Activated CD4-positive, alpha-beta memory T cell treated with anti-CD3 and anti-CD28 coated beads for 36 hours (primary cell): ENCODE measurements at places on chromosomes 1 and 21. TPM values are rescaled to one million over a fixed set of nuclear protein-coding genes. Genes with fewer than 3 reads are reported as not detected.
A peak's percentile ranks its signal among the peaks of the same experiment; 100 is the strongest.

- DNase-seq = peak; percentile 63
These were observed 182.8 kb downstream of the PSMG1 start for GRCh38 chr21:39000496-39000895.

- DNase-seq = no peak
These were observed 18.7 kb upstream of the FMO2 start for GRCh38 chr1:171166361-171166760.

DNA sequence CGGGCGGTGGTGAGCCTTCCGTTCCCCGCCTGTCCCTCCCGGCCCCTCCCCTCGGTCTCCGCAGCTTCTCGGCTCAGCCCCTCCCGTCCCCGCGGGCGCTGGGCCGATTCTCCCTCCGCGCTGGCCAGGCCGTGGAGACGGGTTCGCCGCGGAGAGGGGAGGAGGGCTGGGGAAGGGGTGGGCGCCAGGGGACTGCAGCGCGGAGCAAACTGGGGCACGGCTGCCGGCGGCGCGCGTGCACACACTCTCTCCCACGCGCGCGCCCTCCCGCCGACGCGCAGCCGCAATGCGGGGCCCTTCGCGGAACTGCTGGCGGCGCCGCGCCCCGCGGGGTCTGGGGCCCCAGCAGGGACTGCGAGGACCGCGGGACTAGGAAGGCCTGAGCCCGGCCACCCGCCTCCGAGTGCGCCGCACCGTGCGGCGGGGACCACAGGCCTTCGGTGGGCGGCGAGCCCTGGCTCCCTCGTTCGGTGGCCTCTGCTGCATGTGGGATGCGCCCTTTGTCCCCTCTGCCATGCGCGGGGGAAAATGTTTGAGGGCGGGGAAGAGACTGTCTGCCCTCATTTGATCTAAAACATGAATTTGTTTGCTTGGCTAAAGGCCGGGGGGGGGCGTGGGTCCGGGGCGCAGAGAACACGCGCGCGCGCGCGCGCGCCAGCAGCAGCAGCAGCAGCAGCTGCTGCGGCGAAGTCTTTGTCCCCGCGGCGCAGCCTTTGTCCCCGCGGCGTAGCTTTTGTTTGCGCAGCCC is 90.7 kb upstream of the VAMP3 start:
- DNase-seq = peak; percentile 35

DNA sequence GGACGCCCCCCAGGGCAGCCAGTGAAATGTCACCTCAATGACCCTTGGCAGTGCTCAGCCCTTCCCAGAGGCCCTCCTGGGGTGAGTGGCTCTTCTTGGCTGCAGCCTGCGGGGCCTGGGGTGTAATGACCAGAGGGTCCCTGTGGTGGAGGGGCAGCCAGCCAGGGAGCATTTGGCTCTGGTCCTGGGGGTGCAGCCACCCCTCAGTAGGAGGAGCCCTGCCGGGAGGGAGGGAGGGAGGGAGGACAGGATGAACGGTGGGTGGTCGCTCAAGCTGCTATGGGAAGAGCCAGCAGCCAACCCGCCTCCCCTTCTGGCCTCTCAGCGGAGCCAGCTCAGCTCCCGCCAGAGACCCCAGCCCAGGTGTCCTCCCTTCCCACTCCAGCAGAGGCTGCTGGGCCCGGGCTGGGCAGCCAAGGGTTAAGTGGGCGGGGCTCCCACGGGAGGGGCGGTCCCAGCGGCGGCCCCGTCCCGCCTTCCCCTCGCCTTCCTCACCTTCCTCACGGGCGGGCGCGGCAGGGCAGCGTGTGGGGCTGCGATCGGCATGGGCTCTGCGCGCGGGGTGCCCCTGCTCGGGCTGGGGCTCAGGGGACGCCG is 9.0 kb upstream of the PLCH2 start:
- DNase-seq = peak; percentile 26

DNA sequence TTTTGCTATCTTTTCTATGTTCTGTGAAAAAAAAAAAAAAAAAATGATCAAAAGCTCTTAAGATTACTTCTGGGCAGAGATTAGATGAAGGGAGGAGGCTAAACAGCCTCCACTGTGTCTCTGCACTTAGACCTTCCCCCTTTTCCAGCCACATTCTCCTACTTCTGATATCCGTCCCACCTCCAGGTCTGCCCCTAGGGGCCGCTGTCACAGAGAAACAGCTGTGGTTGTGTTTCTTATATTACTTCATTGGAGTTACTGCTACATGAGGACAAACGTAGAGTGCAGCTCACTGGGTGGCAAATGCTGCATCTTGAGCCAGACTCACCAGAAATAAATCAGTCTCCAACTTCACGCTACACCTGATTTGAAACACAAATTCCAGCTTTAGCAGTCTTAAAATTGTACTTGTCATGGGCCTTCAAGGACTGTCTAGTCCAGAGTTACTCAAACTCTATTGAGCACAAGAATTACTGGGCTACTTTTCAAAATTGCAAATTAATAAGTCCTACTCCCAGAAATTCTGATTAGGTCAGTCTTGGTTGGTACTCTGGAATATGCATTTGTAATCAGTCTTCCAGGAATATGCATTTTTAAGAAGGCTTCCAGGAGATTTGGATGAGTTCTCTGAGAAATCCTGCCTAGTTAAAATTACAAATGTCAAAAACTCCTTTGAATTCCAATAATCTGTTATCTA is 125.2 kb upstream of the PTBP2 start:
- DNase-seq = peak; percentile 37

DNA sequence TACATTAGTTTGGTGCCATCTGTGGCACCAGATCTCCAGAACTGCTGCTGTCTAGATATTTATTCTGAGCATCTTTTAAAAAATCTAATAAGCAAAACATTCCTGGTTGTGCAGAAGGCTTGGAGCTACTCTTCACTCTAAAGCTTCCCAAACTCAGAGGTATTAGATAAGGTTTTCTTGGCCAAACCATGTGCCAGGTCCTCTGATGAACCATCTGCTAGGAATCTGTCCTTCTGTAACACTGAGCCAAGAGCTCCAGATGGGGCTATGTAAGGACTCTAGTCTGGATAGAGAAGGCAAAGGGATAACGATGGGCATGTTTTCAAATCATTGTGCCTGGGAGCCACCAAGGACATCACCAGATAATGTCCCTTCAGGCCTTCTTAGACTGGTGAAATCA is 410.6 kb downstream of the NTNG1 start:
- no peak for DNase-seq

DNA sequence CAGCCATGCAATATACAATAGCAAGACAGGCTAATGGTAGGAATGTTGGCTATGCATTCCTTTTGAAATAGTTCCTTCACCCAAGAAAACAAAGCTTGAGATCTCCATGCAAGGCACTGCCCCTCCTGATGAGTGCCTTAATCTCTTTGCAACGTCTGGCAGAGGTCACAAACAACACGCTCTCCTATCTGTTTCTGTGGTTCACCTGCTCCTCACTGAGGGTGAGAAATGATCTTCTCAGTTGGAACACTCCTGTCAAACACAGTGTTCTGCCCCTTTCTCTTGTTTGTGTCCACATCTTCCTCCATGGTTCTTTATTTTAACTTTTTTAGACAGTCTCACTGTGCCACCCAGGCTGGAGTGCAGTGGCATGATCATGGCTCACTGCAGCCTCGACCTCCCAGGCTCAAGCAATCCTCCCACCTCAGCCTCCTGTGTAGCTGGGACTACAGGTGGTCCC is 21.2 kb upstream of the XPR1 start:
- no peak for DNase-seq

DNA sequence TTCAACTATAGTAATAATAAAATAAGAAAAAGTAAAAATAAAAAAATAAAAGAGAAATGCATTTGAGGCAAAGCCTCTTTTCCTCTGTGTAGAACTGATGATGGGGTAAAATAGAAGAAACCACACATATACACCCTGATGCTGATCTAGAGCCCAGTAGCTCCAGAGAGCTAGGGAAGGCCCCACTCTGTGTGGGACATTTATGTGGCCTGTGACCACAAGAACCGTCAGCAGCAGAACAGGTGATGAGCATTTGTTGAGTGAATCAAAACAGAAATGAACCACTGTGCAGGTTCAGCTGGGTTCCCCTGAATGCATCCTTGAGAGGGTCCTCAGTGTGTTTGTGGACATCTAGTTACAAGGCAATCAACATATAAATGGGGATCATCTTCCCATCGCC is 221.8 kb upstream of the HOOK1 start:
- no peak for DNase-seq

GRCh38 chr1:20123722-20124455 is 4.6 kb upstream of the PLA2G2D start:
- no peak for DNase-seq

DNA sequence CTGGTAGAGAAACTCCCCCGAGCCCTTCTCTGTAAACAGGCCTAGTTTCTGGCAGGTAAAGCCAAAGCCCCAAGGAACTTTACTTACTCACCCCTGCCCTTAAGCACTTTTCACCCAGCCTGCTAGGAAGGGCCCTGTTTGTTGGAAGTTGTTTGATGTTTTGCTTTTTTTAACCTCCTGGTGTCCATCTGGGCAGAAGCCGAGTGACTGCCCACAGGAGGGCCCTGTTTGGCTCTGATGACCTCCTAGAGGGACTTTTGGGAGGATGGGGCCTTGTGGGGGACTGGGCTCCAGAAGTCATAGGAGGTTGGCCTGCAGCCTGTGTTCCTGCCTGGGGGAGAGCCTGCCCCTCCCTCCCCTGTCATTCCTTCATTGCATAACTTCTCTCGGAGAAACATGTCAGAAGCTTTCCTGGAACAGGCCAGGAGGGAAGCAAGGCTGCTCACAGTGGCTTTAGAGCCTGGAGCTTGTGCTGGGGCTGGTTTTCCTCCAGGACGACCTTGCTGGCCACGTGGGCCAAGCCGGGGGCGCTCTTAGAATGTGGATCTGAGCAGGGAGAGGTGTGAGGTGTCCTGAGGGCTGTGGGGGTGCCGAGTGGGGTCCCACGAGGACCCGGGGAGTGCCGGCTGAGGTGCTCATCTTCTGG is 33.9 kb downstream of the COQ8A start:
- no peak for DNase-seq

- no peak for DNase-seq
These were observed 117.6 kb downstream of the LEPR start for GRCh38 chr1:65538086-65538485.

DNA sequence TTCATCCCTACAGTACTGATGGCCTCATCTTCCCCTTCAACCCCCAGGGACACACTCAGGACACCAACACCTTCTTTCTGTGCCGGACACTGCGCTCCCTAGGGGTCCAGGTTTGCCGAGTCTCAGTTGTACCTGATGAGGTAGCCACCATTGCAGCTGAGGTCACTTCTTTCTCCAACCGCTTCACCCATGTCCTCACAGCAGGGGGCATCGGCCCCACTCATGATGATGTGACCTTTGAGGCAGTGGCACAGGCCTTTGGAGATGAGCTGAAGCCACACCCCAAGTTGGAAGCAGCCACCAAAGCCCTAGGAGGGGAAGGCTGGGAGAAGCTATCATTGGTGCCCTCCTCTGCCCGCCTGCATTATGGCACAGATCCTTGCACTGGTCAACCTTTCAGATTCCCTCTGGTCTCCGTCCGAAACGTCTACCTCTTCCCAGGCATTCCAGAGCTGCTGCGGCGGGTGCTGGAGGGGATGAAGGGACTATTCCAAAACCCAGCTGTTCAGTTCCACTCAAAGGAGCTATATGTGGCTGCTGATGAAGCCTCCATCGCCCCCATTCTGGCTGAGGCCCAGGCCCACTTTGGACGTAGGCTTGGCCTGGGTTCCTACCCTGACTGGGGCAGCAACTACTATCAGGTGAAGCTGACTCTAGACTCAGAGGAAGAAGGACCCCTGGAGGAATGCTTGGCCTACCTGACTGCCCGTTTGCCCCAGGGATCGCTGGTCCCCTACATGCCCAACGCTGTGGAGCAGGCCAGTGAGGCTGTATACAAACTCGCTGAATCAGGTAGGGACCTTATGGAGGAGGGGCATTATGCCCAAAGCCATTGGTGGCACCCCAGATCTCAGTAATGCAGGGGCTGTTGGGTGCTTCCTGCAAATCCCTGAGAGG is 5.1 kb upstream of the LENEP start:
- DNase-seq = no peak

GRCh38 chr1:38243106-38243505 is 196.5 kb upstream of the POU3F1 start:
- no peak for DNase-seq

- peak; percentile 50 for DNase-seq
These were observed 9.7 kb upstream of the UMODL1 start for GRCh38 chr21:42061195-42061985.

GRCh38 chr1:11673089-11673769 is 7.7 kb downstream of the MAD2L2 start:
- no peak for DNase-seq

- no peak for DNase-seq
These were observed 48.3 kb downstream of the SUCO start for GRCh38 chr1:172581273-172581672.

DNA sequence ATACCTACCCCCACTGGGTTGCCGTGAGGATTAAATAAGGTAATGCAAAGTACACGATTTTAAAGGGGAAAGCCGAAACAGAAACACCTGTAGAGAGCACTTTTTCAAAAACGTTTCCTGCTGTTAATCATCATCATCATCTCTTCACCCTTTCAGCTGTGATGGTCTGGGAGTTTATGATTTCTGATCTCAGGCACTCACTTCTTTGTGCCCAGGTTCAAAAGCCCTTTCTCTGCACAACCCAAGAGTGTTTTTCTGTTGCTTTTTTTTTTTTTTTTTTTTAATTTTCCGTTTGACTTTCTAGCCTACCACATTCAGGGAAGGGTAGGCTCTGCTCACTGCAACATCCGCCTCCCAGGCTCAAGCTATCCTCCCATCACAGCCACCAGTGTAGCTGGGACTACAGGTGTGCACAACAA is 936 bp upstream of the UBXN11 start:
- peak; percentile 58 for DNase-seq

GRCh38 chr1:150974580-150975478 is at the start of gene CERS2:
TSS of gene CERS2 (minus strand) at chr1:150974835. CDS start at chr1:150969090, 5,745 bp downstream.
- peak; percentile 86 for DNase-seq

DNA sequence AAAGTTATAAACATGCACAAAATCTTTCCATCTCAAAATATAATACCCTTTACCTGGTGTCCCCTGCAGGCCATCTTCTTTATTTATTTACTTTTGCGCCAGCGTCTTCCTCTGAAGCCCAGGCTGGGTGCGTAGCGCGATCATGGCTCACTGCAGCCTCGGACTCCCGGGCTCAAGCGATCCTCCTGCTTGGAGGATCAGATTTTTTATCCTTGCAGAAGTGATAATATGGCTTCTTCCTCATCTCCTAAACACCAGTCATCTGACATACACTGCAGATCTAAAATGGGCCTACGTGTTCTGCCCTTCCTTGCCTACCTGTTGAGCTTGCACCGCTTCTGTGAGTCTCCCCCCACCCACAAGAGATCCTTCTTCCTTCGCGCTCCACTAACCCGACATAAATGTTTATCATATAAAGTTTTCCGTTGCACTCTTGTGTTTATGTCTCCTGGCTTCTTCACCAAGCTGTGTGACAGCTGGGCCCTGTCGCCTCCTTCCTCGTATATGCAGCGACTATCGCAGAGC is 506 bp upstream of the SRP9 start:
- DNase-seq = no peak

GBP3 gene
- 4.5 TPM for total RNA-seq

LCE3E gene
- not detected for total RNA-seq

SPATA1 gene
- total RNA-seq = 3.8 TPM

CD84 gene
- total RNA-seq = 18.6 TPM

DNAJB4 gene
- 10.8 TPM for total RNA-seq

SPATA17 gene
- total RNA-seq = not detected

TMCC2 gene
- total RNA-seq = 9.8 TPM

PLEKHN1 gene
- total RNA-seq = 5.8 TPM
